ENCODE measurements at places on chromosomes 7 and 10.

DNA sequence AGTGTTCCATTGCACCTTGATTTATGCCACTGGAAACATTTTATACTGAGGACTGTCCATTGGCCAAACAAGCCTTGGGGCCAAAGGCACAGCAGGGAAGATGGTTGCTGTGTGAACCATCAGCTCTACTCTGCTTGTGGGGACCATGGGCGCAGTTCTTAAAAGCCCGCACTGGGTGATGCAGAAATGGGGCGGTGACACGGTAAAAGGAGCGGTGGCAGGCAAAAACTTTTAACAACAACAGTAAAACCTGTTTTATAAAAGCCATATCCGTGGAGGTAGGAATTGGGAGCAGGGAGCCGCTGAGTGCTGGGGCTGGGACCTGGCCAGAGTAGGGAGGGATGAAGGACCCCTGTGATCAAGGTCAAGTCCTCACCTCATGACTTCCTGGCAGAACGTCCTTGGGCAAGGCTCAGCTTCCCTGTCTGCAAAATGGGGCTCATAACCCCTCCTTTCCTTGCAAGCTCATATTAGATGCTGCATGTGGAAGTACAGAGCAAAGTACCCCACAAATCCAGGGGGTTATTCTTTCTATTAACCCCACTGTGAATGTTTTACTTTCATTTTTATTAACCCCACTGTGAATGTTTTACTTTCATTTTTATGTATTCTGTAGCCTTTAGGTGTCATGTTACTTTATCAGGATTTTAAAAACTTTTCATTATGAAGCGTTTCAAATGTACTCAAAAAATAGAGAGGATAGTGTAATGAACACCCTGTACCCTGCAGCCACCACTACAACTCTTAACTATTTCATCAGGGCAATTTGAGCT is 78.3 kb downstream of the GRK5 start:
- DNase-seq, result no peak

GRCh38 chr7:39644170-39644569 is 20.8 kb downstream of the RALA start:
- DNase-seq, result no peak

DNA sequence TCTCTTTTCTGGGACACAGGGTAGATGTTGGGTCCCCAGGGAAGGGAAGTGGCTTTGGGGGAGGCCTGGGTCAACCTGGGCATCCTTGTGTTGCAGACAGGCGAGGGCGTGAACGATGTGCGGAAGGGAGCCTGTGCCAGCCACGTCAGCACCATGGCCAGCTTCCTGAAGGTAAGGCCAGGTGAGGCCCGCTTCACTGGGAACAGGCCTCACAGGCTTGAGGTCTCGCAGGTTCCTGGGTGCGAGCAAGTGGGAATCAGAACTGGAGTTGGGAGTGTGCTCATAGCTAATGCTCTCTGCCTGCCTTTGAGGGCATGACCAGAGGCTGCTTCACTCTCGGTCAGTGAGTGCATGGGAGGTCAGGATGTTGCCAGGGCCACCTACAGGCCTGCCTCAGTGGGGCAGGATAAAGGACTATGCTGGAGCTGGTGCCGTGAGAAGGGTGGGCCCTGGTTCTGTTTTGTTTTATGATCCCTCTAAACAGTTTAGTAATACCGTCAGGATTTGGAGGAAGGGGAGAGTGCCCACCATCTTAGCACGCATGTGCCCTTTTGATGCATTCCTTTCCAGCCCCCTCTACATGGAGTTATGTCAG is 8.4 kb downstream of the DBNL start:
- DNase-seq, result peak; percentile 12

GRCh38 chr10:22315455-22316285 is 518 bp upstream of the COMMD3 start:
- DNase-seq, result no peak

- no peak for DNase-seq
Measured at GRCh38 chr10:99172950-99173349, 62.7 kb downstream of the HPSE2 start.

All from activated T-cell treated with anti-CD3 and anti-CD28 coated beads, Interleukin-2, amount 50 U/mL, for 48 hours (primary cell).